Anterior cingulate cortex (tissue), 58 donors: ENCODE measurements at places on chromosomes 6 and 20.
A peak's percentile ranks its signal among the peaks of the same experiment; 100 is the strongest.

GRCh38 chr6:109389650-109390274 is 7.5 kb upstream of the CD164 start:
- DNase-seq: no peak

DNA sequence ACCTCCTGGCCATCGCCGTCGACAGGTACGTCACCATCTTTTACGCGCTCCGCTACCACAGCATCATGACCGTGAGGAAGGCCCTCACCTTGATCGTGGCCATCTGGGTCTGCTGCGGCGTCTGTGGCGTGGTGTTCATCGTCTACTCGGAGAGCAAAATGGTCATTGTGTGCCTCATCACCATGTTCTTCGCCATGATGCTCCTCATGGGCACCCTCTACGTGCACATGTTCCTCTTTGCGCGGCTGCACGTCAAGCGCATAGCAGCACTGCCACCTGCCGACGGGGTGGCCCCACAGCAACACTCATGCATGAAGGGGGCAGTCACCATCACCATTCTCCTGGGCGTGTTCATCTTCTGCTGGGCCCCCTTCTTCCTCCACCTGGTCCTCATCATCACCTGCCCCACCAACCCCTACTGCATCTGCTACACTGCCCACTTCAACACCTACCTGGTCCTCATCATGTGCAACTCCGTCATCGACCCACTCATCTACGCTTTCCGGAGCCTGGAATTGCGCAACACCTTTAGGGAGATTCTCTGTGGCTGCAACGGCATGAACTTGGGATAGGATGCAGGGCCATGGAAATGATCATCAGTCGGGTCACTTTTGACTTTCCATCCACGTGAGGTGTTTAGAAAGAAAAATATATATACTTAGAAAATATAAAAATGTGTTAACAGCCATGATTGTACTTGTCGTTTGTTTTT is 868 bp downstream of the MC3R start:
- DNase-seq: no peak

- DNase-seq: no peak
Observed at GRCh38 chr6:159267165-159267564, 98.0 kb downstream of the FNDC1 start.

DNA sequence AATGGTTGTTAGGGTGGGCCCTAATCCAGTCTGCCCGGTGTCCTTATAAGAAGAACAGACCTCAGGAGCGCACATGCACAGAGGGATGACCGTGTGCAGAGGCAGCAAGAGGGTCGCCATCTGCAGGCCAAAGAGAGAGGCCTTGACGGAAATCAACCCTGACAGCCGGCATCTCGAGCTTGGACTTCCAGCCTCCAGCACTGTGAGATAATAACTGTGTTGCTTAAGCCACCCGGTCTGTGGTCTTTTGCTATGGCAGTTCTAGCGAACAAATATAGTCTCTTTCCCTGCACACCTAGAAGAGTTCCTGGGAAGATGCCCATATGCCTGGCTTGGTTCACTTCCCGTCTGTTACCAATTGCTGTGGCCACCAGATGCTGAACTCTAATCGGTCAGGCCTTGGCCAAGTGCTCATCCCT is 35.3 kb upstream of the PTGIS start:
- no peak for DNase-seq

DNA sequence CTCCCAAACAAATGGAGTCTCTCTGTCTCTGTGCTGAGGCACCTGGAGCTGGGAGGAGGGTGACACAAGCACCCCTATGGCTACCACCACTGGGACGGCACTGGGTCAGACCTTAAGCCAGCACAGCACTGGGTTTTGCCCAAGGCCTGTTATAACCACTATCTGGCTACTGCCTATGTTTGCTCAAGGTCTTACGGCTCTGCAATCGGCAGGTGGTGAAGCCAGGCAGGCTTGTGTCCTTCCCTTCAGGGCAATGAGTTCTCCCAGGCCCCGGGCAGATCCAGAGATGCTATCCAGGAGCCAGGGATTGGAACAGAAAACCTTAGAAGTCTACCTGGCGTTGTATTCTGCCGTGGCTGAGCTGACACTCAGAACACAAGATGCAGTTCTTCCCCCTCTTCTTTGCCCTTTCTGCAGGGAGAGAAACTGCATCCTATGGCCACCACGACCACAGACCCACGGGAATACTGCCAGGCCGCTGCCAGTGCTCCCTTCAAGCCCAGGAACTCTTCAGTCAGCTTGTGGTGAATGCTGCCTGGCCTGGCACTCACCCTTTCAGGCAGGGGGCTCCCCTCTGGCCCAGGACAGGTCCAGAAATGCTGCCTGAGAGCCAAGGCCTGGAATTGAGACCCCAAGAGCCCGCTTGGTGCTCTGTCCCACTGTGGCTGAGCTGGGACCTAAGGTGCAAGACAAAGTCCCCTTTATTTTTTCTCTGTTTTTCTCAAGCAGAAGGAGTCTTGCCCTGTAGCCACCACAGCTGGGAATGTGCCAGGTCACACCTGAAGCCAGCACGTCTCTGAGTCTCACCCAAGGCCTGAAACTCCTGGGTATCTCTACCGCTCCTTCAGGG is 67.0 kb upstream of the FRMD1 start:
- no peak for DNase-seq

DNA sequence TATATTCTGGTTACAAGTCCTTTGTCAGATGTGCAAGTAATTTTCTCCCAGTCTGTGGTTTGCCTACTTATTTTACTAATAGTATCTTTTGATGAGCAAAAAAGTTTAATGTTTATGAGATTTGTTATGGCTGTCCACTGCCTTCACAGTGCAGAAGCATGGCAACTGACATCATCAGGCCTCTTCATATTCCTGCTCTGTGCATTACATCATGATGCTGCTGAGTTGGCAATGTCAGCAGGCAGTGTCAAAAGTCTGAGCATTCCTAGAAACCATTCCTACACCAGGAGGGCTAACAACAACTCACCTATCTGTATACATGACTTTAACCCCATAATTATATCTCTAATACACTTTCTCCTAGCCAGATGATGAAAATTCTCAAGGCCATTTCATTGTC is 10.8 kb upstream of the OR2B2 start:
- no peak for DNase-seq

DNA sequence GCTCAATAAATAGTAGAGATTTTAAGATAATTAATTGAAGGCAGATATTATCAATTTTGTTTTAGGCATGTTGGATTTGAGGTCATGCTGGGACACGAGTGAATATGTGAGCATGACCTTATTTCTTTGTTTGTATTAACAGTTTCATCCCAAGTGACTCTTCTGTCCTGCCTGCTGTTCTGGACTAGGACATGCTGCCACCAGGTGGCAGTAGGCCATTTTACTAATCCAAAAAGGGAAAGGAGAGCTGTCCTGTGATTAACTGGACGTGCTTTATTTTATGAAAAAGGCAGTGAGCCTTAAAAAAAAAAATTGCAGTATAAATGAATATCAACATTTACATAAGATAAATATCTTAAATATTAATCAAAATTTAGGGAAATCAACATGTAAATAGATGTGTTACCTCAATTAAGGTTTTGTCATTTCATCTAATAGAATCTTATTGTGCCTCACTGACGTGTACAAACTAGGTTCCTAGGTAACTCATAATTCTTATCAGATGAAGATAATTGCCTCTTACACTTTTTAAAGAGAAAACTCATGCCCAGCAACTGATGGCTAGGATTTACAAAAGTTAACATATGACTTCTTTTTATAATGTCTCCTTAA is 49.8 kb downstream of the FRK start:
- DNase-seq: peak; percentile 30

DNA sequence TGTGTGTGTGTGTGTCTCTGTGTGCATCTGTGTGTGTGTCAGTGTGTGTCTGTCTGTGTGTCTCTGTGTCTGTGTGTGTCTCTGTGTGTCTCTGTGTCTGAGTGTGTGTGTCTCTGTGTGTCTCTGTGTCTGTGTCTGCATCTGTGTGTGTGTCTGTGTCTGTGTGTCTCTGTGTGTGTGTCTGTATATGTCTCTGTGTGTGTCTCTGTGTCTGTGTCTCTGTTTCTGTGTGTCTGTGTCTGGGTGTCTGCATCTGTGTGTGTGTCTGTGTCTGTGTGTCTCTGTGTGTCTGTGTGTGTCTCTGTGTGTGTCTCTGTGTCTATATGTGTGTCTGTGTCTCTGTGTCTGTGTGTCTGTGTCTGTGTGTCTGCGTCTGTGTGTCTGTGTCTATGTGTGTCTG is 207.8 kb downstream of the TAF4 start:
- no peak for DNase-seq

- DNase-seq: no peak
Observed at GRCh38 chr20:37737826-37738420, 44.1 kb downstream of the CTNNBL1 start.

GRCh38 chr6:100473182-100473581 is 8.5 kb upstream of the SIM1 start:
- no peak for DNase-seq
